ENCODE measurements at places on chromosomes 1 and 21.

GRCh38 chr1:224919508-224919907 lies 10.0 kb upstream of the DNAH14 start:
- DNase-seq = no peak

GRCh38 chr1:11520531-11521233 lies 41.7 kb downstream of the DISP3 start:
- DNase-seq = no peak

- no peak for DNase-seq
Observed at GRCh38 chr1:29470788-29471119, 234.4 kb downstream of the PTPRU start.

GRCh38 chr1:21337928-21338572 lies 47.8 kb upstream of the ECE1 start:
- DNase-seq = peak; percentile 67

- no peak for DNase-seq
Observed at GRCh38 chr1:100710906-100711682, 8.4 kb upstream of the VCAM1 start.

DNA sequence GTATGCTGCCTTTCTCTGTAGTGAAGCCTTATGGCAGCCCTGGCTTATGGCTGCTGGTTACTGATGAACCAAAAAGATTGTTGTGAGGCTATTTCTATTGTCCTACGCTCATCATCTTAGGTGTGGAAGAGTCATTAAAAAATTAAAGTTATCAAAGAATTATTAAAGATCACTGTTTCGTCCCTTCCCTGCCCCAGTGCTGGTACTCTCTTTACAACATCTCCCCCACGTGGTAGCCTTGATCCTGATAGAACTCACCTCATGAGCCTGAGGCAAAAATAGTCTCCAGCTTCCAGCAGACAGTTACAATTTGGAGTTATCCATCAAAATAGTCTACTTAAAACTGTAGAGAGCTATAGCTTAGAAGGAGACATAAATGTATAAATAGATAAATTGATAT lies 201.5 kb downstream of the S1PR1 start:
- DNase-seq = no peak

DNA sequence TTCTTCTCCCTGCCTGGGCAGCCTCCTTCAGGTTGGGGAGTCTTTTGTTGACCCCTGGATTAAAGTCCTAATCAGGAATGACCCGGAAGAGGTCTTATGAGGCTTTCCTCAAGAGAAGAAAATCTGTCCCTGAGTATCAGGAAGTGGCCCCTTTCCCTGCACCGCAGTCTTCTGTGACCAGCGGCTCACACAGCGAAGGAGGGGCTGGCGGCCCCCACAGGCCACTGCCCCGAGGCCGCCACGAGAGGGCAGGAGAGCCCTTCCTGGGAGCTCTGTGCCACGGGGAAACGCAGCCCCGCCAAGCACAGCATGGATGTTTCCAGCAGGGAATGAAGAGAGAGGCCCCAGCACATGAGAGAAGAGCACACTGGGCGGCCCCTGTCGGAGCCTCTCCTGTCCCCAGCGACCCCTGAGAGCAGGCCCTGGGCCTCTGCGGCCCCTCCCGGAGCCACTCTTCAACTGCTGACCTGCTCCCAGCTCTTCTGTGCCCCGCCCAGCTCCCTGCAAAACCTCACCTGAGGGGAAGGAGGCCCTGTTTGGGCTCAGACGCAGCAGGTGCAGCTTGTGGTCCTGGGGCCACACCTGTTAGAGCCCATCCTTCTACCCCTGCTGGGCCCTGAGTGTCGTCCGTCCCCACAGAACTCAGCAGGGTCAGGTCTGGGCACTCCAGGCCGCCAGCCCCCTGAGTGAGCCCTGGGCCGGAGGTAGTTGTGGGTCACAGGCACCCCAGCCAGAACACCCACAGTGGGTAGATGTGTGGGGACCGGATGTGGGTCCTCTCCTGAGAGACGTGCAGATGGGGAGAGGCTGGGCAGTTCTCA lies 4.9 kb upstream of the POFUT2 start:
- DNase-seq = peak; percentile 72

DNA sequence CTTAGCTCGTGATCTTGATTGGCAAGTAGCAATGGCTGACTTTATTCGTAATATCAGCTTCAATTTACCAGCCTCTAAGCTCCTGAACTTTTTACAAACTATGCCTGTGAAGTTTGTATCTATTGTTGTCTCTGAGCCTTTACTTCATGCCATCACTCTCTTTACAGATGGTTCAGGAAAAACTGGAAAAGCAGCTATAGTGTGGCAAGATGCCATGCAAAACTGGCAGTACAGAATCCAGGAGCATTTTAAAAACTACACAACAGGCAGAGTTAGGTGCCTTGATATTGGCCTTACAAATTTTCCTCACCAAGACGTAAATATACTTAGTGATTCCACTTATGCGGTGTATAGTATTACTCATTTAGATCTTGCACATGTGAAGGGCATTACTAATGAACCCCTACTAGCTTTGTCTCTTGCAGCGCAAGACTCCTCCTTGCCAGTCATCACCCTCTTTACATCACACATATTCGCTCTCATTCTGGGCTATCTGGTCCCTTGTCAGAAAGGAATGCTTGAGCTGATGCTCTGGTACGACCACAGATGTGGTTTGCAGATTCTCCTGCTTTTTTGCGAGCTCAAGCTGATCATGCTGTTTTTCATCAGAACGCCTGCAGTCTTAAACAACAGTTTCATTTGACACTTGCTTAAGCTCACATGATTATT lies 36.3 kb downstream of the CLCA1 start:
- no peak for DNase-seq

- DNase-seq = peak; percentile 45
Observed at GRCh38 chr21:29164323-29164942, 34.0 kb downstream of the MAP3K7CL start.

- no peak for DNase-seq
Observed at GRCh38 chr1:178870944-178871343, at the start of gene ANGPTL1. Gene ANGPTL1 (minus strand): TSS chr1:178871077. CDS start chr1:178865776, 5,301 bp downstream.

All from erythroblast (primary cell).